ENCODE measurements at places on chromosomes 7 and 10.

GRCh38 chr7:102390697-102391484 is 5.3 kb upstream of the PRKRIP1 start:
- peaks cover 49% of the 10 kb centered on the region for H3K36me3 ChIP-seq
- peak; percentile 67 for DNase-seq
- peaks cover 7% of the 10 kb centered on the region for H3K4me1 ChIP-seq
- H3K27ac ChIP-seq, result no peak overlapping the region
- no peaks in the 10 kb centered on the region for H3K27me3 ChIP-seq

- H3K27ac ChIP-seq, result no peak overlapping the region
- no peaks in the 10 kb centered on the region for H3K36me3 ChIP-seq
- H3K27me3 ChIP-seq, result no peaks in the 10 kb centered on the region
- no peak for DNase-seq
These were observed 70.4 kb downstream of the LYZL2 start for GRCh38 chr10:30559180-30559579.

- no peaks in the 10 kb centered on the region for H3K27me3 ChIP-seq
- no peak overlapping the region for H3K27ac ChIP-seq
- no peaks in the 10 kb centered on the region for H3K4me1 ChIP-seq
- no peak overlapping the region for H3K4me3 ChIP-seq
These were observed 115.0 kb upstream of the TEX47 start for GRCh38 chr7:88910516-88910915.

- peaks cover 20% of the 10 kb centered on the region for H3K27me3 ChIP-seq
- H3K4me3 ChIP-seq, result no peak overlapping the region
- H3K27ac ChIP-seq, result no peak overlapping the region
- no peaks in the 10 kb centered on the region for H3K36me3 ChIP-seq
- DNase-seq, result no peak
- no peaks in the 10 kb centered on the region for H3K4me1 ChIP-seq
These were observed 44.4 kb downstream of the UNC5B start for GRCh38 chr10:71256661-71257318.

- DNase-seq, result peak; percentile 63
- no peaks in the 10 kb centered on the region for H3K27me3 ChIP-seq
- no peak overlapping the region for H3K4me3 ChIP-seq
- no peaks in the 10 kb centered on the region for H3K36me3 ChIP-seq
These were observed 59.8 kb downstream of the GRID1 start for GRCh38 chr10:86306628-86307278.

- no peak overlapping the region for H3K4me3 ChIP-seq
- no peak for DNase-seq
- H3K36me3 ChIP-seq, result peaks cover 15% of the 10 kb centered on the region
- no peak overlapping the region for H3K27ac ChIP-seq
- no peaks in the 10 kb centered on the region for H3K27me3 ChIP-seq
- H3K4me1 ChIP-seq, result peaks cover 9% of the 10 kb centered on the region
These were observed 12.2 kb upstream of the RSBN1L start for GRCh38 chr7:77684030-77684429.

- H3K4me1 ChIP-seq, result peaks cover 8% of the 10 kb centered on the region
- no peak for DNase-seq
- H3K36me3 ChIP-seq, result no peaks in the 10 kb centered on the region
These were observed 1080.6 kb upstream of the LRRN3 start for GRCh38 chr7:110010359-110010758.

DNA sequence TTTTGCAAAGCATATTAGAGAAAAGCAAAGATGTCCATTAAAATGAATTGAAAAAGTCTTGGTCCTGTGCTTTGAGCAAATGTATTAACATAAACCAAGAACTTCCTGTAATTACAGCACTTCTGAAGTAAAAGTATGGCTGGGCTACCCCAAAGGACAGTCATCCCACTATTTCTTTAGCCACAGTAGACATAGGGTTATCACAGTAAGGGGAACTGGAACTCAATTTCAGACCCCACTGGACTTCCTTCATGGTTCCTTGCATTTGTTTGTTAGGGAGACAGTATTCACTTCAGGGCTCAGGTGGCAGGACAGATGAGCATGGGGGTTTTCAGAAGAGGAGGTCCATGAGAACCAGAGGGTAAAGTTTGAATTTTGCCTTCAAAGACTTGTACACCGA is 203.1 kb upstream of the PDE1C start:
- no peak for DNase-seq
- H3K27me3 ChIP-seq, result no peaks in the 10 kb centered on the region
- H3K27ac ChIP-seq, result no peak overlapping the region
- H3K36me3 ChIP-seq, result no peaks in the 10 kb centered on the region
- H3K4me3 ChIP-seq, result no peak overlapping the region
- no peaks in the 10 kb centered on the region for H3K4me1 ChIP-seq

- no peak for DNase-seq
- H3K27me3 ChIP-seq, result peaks cover 2% of the 10 kb centered on the region
- no peaks in the 10 kb centered on the region for H3K4me1 ChIP-seq
- H3K27ac ChIP-seq, result no peak overlapping the region
- no peaks in the 10 kb centered on the region for H3K36me3 ChIP-seq
- H3K4me3 ChIP-seq, result no peak overlapping the region
These were observed 50.7 kb upstream of the CPXM2 start for GRCh38 chr10:123942114-123942861.

DNA sequence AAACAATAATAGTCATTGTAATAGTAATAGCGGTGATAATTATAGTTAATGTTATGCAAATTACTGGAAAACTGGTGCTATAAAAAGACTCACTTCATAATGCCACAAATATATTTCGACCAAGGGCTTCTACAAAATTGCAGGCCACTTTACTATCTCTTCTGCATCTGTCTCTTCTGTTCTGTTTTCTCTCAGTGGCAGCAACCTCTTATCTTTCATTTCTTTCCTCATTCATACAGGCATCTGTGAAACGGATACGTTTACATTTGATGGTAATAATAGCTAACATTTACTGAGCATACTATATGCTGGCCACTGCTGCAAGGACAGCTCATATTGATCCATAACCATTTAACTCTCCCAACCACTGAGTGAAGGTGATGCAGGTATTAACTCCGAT is 537.4 kb upstream of the PFKP start:
- DNase-seq, result no peak
- H3K36me3 ChIP-seq, result no peaks in the 10 kb centered on the region
- no peak overlapping the region for H3K4me3 ChIP-seq

GRCh38 chr7:2070151-2070763 is 162.5 kb downstream of the MAD1L1 start:
- H3K4me1 ChIP-seq, result peaks cover 22% of the 10 kb centered on the region
- peaks cover 35% of the 10 kb centered on the region for H3K36me3 ChIP-seq
- peak overlapping the region; percentile 14 for H3K27ac ChIP-seq
- H3K4me3 ChIP-seq, result no peak overlapping the region
- no peak for DNase-seq

DNA sequence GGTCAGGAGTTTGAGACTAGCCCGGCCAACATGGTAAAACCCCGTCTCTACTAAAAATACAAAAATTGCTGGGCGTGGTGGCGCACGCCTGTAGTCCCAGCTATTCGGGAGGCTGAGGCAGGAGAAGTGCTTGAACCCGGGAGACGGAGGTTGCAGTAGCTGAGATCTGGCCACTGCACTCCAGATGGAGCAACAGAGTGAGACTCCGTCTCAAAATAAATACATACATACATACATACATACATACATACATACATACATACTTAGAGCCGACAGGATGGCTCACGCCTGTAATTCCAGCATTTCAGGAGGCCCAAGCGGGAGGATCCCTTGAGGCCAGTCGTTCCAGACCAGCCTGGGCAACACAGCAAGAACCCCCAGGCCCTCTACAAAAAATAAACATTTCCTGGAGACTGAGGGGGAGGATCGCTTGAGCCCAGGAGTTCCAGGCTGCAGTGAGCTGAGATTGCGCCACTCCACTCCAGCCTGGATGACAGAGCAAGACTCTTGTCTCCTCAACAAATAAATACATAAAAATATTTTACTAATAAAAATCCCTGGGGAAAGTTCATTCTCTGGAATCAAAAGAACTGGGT is 90.9 kb upstream of the TNRC18 start:
- H3K27ac ChIP-seq, result peak overlapping the region; percentile 96
- H3K27me3 ChIP-seq, result no peaks in the 10 kb centered on the region
- H3K4me1 ChIP-seq, result peaks cover 21% of the 10 kb centered on the region
- no peaks in the 10 kb centered on the region for H3K36me3 ChIP-seq

- H3K4me1 ChIP-seq, result no peaks in the 10 kb centered on the region
- DNase-seq, result no peak
- no peaks in the 10 kb centered on the region for H3K36me3 ChIP-seq
- peaks cover 3% of the 10 kb centered on the region for H3K27me3 ChIP-seq
- no peak overlapping the region for H3K27ac ChIP-seq
- H3K4me3 ChIP-seq, result no peak overlapping the region
These were observed 31.2 kb downstream of the JAKMIP3 start for GRCh38 chr10:132096863-132097478.

- no peaks in the 10 kb centered on the region for H3K27me3 ChIP-seq
- no peaks in the 10 kb centered on the region for H3K36me3 ChIP-seq
- DNase-seq, result no peak
- no peaks in the 10 kb centered on the region for H3K4me1 ChIP-seq
These were observed 405.7 kb downstream of the INHBA start for GRCh38 chr7:41297166-41297565.

DNA sequence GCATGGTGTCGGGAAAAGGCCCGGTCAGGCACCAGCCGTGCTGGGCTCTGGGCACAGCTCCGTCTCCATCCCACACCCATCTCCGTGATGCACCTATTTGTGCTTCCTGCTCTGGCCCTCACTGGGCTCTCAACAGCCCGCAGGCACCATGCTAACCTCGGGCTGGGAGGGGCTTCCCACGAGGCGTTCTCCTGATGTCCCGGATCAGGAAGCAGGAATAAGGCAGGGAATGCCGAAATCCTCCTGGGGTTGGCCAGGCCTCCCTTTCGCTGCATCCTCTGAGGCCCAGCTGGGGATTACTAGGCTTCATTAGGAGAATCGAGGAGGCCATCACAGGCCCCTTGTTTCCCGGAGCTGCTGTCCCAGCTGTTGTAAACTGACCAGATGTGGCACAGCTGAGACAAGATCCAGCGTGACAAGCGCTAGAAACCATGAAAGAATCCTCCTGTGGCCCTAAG is 72.0 kb downstream of the FAM53B start:
- peak overlapping the region; percentile 96 for H3K27ac ChIP-seq
- H3K36me3 ChIP-seq, result peaks cover 98% of the 10 kb centered on the region
- H3K4me3 ChIP-seq, result no peak overlapping the region
- peaks cover 26% of the 10 kb centered on the region for H3K4me1 ChIP-seq

DNA sequence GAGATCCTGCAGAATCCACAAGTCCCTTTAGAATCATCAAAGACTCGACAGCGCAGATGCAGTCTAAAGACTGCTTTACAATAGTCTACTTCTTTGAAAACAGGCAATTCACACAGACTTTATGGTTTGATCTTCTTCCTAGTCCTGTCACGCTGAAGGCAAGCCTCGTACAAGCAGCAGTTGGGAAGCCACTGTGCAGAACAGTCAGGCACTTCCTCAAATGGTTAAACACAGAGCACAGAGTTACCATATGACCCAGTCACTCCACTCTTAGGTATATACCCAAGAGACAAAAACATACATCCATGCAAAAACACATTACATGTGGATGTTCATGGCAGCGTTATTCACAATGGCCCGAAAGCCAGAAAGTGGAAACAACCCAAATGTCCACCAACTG is 41.4 kb downstream of the LRRC20 start:
- H3K27ac ChIP-seq, result no peak overlapping the region
- no peak for DNase-seq
- H3K4me3 ChIP-seq, result no peak overlapping the region
- no peaks in the 10 kb centered on the region for H3K27me3 ChIP-seq
- H3K4me1 ChIP-seq, result no peaks in the 10 kb centered on the region
